ENCODE measurements at places on chromosomes 2 and 18. TPM values are rescaled to one million over a fixed set of nuclear protein-coding genes. Genes with fewer than 3 reads are reported as not detected.

DNA sequence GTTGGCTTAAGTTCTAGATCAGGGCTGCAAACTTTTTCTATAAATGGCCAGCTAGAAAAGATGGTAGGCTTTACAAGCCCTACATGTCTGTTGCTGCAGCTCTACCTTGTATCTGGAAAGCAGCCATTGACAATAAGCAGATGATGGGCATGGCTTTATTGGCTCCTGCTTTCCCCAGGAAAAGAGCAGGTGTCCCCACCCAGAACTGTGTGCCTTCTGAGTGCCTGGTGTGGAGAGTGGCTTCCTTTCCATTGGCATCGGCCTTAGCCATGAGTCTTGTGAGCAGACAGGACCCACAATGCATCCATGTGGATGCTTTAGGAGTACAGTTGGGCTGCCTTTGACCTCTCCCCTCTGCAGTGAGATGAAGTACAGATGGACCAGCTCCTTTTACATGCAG lies 120.2 kb downstream of the CD8B2 start:
- H3K4me3 ChIP-seq: no peak overlapping the region
- no peaks in the 10 kb centered on the region for H3K4me1 ChIP-seq
- H3K36me3 ChIP-seq: no peaks in the 10 kb centered on the region
- no peak overlapping the region for H3K27ac ChIP-seq

- peak; percentile 78 for DNase-seq
- no peaks in the 10 kb centered on the region for H3K27me3 ChIP-seq
- peak overlapping the region; percentile 90 for H3K27ac ChIP-seq
- H3K4me3 ChIP-seq: no peak overlapping the region
These were observed 21.4 kb upstream of the CCBE1 start for GRCh38 chr18:59718464-59719157.

DNA sequence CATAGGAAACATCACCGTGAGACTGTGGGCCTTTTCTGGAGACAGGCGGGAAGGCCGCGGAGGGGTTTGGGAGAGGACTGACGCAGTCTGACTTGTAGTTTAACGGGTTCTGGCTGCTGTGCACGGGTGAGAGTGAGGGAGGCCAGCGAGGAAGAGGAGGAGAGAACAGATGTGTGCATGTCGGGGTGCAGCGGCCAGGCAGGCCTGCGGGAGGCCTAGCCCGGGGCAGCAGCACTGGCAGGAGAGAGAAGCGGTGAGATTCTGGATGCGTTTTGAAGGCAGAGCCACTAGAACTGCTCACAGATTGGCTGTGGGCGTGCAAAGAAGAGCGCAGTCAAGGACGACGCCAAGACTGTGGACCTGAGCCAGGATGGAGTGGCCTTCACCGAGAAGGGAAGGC lies 53.9 kb downstream of the PTGR3 start:
- no peak overlapping the region for H3K4me3 ChIP-seq
- no peaks in the 10 kb centered on the region for H3K27me3 ChIP-seq
- H3K27ac ChIP-seq: no peak overlapping the region
- no peak for DNase-seq

GRCh38 chr2:160288324-160288723 lies 88.3 kb upstream of the ITGB6 start:
- peaks cover 88% of the 10 kb centered on the region for H3K36me3 ChIP-seq
- DNase-seq: no peak
- H3K4me3 ChIP-seq: no peak overlapping the region
- H3K27ac ChIP-seq: no peak overlapping the region
- peaks cover 17% of the 10 kb centered on the region for H3K4me1 ChIP-seq
- H3K27me3 ChIP-seq: no peaks in the 10 kb centered on the region

- H3K27me3 ChIP-seq: peaks cover 16% of the 10 kb centered on the region
- no peaks in the 10 kb centered on the region for H3K36me3 ChIP-seq
- no peaks in the 10 kb centered on the region for H3K4me1 ChIP-seq
- H3K27ac ChIP-seq: no peak overlapping the region
These were observed 69.8 kb upstream of the MAL start for GRCh38 chr2:94955702-94956101.

The CABLES1 gene
- polyA plus RNA-seq: 1.8 TPM

The KYNU gene
- not detected for polyA plus RNA-seq

The TUBA3E gene
- not detected for polyA plus RNA-seq

The MOGAT1 gene
- polyA plus RNA-seq: not detected

The UGT1A5 gene
- not detected for polyA plus RNA-seq

The PTH2R gene
- 4.0 TPM for polyA plus RNA-seq

All from SK-N-SH (cell line).